ENCODE measurements at places on chromosomes 16 and 17.

DNA sequence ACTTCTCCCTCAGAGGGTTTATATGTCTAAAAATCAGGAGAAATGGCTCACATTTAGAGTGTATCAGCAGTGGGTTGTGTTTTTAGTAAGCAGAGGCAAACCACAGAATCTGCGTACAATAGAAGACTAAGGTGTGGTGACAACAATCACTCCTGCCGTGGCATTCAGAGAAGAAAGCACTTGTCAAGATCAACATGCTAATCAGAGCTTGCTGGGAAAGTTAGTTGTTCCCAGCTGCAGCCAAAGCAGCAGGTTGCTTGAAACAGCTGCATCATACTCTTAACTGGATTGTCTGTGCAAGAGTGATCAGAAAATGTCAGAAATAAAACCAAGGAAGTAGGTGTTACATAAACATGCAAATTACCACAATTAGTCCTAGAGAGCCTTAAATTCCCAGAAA lies 616.4 kb downstream of the CDH8 start:
- DNase-seq, result no peak

GRCh38 chr16:57513371-57514102 lies 22.8 kb downstream of the CCDC102A start:
- no peak for DNase-seq

GRCh38 chr16:65546353-65546791 lies 424.5 kb upstream of the CDH11 start:
- peak; percentile 85 for DNase-seq

GRCh38 chr16:49712106-49712505 lies 143.8 kb downstream of the ZNF423 start:
- no peak for DNase-seq

DNA sequence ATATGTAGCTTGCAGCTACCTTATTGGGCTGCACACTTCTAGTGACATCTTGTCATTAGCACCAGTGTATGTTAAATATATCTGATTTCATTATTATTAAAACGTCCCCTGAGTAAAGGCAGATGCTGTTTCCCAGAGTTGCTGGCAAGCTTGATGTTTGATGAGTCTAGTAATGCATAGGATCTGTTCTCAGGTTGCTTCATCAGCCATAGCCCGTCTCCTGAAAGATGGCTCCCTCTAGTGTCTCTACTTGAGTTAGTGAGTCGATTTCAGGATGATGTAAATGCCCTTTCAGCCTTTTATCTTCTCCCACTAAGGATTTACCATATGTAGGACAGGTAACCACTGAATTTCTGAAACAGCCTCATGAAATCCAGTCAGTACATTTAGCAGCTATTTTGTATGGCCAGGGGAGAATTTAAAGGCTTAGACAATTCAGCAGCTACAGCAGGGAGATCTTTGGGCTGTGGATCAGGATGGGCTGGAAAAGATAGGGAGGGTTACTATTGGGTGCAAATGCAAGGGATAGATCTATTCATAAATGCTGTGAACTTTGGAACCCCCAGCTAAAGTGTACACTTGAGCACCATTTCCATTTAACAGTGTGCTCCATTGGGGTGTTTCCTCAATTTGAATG lies 376.3 kb downstream of the CNTNAP4 start:
- peak; percentile 89 for DNase-seq
